ENCODE measurements at places on chromosomes 1 and 21.

DNA sequence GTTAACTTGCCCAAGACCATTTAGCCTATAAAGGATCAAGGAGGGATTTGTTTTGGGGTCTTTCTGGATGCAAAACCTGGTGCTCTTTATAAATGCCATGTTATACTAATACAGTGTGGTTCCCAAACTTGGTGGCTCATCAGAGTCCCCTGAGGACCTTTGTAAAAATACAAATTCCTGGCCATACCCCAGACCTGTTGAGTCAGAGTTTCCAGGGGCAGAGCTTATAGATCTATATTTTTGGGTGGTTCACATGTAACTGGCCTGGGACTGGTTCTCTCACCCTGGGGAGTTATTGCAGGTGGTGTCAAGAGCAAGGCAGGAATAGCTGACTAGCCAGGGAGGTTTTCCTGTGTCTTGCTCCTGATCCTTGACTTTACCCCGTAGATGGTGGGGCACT lies 136.9 kb upstream of the HNRNPU start:
- no peak for DNase-seq

DNA sequence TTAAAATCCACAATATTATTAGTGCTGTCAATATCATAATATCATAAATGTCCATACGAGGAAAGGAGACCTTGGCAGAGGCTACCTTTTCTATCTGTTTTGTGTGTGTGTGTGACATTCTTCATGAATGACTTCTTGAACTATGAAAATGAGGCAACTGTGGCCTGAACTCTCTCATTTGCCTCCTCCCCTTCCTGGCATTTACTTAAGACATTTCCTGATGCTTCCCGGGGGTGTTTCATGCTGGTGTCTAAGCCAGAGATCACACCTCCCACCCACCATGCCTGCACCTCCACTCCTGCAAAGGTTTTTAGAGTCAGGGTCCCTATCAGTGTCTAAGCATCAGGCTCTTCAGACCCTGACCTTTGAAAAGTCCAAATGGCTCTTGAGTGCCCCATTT lies 420.9 kb downstream of the KIF26B start:
- no peak for DNase-seq

GRCh38 chr1:214004014-214004413 lies 16.2 kb downstream of the PROX1 start:
- no peak for DNase-seq

DNA sequence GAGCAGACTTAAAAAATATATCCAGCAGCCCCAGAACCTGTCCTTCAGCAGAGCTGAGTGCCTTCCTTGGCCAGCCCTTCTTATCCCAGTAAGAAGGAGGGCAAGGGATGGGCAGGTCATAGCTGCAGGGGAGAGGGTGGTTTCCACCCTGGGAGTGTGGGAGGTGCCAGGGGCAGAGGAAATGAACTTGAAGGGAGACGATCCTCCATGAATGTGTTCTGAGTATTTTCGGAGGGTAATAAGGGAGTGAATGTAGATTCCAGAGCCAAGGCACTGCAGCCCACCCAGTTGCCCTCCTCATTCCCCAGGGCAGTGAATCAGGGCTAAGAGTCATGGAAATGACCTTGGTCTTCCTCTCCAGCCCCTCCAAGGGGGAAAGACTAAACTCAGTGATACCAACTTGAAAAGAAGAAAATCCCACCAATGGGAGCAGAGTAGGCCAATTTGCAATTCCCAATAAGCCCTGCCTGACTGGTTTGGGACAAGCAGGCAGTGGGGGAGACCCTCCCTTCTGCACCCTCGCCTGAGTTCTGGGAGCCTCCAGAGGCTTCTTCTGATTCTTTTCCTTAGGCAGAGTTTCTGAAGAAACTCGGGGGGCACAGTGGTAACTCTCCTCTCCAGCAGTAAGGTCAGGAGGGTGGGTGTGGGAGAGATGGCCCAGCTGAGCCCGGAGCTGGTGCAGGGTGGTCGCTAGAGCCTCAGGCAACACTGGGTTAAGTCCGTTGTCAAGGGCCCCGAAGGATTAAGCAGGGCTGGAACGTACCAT lies 4.2 kb downstream of the MYOG start:
- no peak for DNase-seq

DNA sequence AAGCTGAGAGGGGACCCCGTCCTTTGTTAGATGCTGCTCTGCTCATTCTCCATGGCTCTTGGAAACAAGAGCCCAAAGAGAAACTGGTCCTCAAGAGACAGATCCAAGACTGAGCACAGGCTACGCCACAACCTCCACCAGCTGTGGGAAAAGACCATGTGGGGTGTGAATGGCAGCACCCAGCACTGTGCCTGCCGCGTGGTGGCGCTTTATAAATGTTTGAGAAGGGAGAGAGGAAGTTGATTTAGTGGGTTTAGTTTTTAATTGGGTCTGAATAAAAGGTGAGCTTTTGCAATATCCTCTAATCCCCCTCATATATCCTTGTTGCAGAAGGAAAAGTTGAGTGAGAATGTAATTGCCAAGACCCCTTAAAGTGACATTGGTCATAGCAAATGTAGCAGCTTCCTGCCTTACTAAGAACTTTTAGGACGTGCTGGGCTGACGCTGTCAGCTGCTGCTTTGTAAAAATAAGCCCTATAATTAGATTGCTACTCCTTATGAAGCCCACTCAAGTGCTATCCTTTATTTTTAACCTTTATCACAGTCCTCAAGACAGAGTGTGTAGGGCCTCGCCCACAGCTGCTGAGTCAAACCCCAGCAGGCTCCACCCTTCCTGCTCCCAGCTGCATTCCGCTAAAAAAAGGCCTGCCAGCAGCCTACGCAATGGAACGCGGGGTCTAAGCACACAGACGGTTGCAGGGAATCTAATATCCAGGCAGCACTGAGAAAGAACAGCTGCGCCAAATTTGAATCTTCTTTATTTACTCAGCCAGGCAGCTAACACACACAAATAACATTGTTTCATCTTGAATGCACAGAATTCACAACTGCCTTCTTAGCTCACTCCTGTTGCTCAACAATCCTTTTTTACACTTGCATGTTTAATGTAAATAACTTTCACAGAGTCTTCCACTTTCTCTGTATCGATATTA lies 47.4 kb upstream of the PRDX6 start:
- DNase-seq, result no peak

- no peak for DNase-seq
Observed at GRCh38 chr1:226407199-226407496, 745 bp downstream of the PARP1 start.

DNA sequence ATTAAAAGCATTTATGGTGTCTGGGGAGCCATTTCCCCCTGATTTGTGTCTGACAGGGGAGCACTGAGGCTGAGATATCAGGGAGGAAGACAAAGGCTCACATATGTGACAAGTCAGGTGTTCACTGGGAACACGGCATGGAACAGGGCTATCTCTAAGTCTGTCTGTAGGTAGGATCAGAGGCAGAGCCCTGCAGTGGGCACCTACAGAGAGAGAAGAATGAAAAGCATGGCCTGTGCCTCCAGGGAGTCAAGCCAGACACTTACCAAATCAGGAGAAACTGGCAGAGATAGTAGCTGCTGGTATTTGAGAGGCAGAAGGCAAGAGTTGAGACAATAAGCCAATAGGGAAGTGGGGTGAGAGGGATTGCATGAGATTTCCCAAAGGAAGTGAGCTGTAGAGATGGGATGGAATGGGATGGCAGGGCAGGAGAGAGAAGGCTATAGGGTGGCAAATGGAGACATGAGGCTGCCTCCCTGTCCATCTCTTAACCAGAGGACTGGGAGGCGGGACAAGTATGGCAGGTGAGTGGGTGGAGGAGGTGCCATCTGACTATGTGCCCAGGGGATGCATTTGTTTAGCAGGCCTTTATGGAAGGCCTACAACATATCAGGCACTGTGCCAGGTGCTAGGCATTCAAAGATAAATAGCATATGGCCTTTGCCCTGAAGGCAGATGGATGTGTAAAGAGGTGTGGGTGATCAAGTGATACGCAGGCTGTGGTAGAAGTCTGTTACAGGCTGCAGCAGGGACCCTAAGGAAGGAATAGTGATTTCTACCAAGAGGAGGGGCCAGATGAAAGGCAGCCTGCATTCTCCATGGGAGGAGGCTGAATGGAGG lies 136.2 kb upstream of the IPO9 start:
- no peak for DNase-seq

DNA sequence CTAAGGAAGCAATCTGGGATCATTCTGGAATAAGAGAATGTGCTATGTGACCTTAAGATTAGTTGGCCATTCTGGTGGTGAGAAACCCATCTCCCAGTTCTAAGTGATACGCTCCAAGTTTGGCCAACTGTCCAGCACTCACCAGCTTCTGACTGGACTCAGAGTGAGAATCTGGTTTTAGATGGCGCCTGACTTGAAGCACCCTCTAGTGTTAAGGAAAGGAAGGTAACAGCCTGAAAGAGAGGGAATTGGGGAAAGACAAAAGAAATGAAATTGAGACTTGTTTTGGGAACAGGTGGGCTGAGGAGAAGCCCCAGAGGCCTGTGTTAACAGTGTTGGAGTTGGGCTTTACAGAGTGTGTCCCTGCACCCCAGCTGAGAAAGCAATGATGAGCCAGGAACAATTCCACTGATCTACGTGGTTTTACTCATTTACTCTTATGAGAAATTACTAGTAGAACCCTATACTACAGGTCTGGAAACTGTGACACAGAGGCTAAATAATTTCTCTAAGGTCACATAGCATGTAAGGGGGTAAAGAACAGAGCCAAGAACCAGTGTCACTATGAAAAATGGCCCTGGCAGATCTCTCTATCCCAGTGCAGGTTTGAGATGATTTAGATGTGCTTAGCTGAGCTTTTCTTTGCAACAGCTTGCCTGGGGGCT lies 9.3 kb upstream of the FCAMR start:
- no peak for DNase-seq

- no peak for DNase-seq
Observed at GRCh38 chr1:233379869-233380438, 52.4 kb downstream of the MAP3K21 start.
